ENCODE measurements at places on chromosomes 1 and 21.

GRCh38 chr1:26161415-26162219, 2.7 kb downstream of the FAM110D start:
- DNase-seq, result no peak

DNA sequence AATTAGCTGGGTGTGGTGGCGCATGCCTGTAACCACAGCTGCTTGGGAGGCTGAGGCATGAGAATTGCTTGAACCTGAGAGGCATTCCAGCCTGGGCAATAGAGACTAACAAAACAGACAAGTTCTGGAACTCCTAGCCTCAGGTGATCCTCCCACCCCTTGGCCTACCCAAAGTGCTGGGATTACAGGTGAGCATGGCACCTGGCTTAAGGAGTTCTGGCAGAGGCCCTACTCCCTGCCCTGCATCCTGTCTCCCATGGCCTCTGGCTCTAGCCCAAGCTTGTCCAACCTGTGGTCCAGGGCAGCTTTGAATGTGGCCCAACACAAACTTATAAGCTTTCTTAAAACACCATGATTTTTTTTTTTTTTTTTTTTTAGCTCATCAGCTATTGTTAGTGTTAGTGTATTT, 20.4 kb downstream of the TOMM20 start:
- DNase-seq, result no peak

DNA sequence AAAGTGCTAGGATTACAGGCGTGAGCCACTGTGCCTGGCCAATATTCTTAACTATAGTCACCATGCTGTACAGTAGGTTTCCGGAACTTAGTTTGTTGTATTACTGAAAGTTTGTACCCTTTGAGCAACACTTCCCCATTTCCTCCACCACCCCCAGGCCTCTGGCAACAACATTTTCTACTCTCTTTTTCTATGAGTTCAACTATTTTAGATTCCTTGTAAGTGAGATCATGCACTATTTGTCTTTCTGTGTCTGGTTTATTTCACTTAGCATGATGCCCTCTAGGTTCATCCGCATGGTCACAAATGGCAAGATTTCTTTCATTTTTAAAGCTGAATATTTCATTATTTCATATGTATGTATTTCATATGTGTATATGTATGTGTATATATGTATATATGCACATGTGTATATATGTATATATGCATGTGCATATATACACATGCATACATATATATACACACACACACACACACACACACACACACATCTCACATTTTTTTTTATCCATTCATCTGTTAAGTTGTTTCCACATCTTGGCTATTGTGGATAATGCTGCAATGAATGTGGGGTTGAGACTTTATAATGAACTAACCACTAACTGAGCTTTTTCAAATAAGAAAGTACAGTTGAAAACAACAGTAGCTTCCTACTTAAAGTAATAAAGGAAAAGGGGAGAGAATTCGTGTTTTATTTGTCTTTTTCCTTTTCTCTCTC, 256.8 kb upstream of the C1orf105 start:
- DNase-seq, result no peak

GRCh38 chr1:41883507-41883906, 35.2 kb downstream of the HIVEP3 start:
- DNase-seq, result no peak

GRCh38 chr1:228081578-228082213, 812 bp upstream of the ARF1 start:
- no peak for DNase-seq

GRCh38 chr1:201655243-201655642, 116.3 kb downstream of the NAV1 start:
- no peak for DNase-seq

- no peak for DNase-seq
These were observed 4.5 kb downstream of the EPHA2 start for GRCh38 chr1:16151196-16151994.

GRCh38 chr1:19260211-19261138, 8.9 kb downstream of the MRTO4 start:
- DNase-seq, result no peak

DNA sequence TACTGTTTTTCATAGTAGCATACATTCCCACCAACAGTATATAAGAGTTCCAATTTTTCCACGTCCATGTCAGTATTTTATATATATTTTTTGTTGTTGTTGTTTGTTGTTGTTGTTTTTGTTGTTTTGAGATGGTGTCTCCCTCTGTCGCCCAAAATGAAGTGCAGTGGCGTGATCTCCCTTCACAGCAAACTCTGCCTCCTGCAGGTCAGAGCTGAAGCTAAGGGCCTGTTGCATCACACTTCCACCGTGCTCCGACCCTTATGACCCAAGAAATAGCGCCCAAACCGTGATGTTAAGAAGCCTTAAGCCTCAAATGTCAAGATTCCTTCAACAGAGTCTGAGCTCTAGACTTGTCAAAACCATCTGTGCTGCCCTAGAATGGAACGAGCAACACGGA, 2032.3 kb downstream of the MRPL39 start:
- DNase-seq, result no peak

GRCh38 chr1:221478050-221478949, 263.6 kb downstream of the DUSP10 start:
- peak; percentile 28 for DNase-seq

GRCh38 chr21:43953021-43953420, 59.1 kb upstream of the TRAPPC10 start:
- no peak for DNase-seq

DNA sequence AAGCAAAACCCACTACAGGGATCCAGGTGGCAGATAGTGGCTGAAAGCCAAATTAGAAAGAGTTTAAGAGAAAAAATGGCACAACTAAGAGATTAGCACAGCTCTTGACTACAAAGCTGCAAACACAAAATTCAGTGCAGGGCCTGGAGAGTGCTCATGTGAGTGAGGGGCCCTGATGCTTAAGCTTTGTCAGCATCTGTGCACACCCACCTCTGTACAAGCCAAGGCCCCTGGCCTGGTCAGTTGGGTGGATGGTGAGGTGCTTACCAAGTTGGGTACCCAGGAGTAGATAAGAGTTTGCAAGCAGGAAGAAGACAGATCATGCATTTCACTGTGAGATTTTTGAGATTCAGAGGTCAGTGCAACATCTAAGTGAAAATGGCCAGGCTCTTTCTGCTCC, 62.7 kb upstream of the ATP1B1 start:
- DNase-seq, result no peak

DNA sequence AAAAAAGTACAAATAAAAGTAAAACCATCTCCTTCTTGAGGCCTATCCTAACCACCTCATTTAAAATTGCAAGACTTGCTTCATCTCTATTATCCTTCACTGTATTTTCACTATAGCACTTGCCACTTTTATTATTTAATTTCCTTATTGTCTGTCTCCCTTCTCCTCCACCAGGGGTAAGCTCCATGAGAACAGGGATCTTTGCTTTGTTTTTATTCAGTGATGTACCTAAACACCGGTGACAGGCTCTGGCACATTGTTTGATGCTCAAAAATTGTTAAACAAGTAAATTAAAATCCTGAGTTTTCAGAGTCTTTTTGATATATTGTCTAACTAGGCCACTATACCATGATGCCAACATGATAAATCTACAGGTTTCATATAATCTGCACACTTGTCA, 17.2 kb upstream of the SPEN start:
- DNase-seq, result no peak

DNA sequence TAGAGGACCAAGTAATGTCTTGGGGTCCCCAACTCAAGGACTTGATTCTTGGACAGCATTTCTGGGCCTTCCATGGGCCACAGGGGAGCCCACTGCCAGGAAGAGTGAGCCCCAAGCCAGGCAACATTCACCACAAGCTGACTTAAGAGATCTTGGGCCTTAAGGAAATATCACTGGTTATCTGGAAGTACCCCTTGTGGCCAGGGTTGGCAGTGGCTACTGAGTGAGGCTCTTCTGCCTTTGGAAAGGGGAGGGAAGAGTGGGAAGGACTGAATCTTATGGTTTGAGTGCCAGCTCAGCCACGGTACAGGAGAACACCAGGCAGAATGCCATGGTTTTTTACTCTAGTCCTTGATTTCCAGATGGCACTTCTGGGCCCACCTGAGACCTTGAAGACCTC, 228.9 kb upstream of the RGS18 start:
- DNase-seq, result no peak

DNA sequence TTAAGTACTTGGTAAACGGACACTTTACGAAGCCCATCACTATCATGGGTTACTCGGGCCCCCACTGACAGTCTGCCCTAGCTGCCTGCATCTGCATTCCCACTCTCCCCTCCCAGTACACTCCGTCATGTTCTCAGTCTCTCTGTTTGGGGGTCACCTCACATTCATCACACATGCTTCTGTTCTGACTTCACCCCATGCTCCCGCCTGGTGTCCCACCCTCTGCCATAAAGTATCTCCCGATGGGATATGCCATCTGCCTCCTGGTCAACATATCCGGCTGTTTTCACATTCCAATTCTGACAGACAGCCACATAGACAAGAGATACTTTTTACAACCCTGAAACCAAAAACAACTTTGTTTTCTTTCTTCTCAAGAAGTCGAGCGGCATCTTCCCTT, 1.0 kb downstream of the OLFML2B start:
- no peak for DNase-seq

GRCh38 chr1:107433635-107434360, 293.0 kb downstream of the NTNG1 start:
- no peak for DNase-seq

DNA sequence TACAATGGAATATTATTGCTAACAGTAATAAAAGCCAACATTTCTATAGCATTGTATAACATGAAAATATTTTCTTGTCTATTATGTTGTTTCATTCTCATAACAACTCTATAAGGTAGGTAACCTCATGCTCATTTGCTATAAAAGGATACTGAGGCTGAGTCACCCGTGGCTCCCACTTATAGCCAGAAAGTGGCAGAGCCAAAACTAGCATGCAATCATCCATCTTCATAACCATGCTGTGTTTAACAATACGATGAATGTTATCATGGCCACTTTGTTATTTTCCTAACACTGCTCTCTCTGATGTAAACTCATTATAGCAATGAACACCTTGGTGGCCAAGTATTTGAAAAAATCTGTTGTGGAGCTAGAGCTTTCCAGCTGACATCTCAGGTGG, 80.8 kb upstream of the JUN start:
- DNase-seq, result no peak

DNA sequence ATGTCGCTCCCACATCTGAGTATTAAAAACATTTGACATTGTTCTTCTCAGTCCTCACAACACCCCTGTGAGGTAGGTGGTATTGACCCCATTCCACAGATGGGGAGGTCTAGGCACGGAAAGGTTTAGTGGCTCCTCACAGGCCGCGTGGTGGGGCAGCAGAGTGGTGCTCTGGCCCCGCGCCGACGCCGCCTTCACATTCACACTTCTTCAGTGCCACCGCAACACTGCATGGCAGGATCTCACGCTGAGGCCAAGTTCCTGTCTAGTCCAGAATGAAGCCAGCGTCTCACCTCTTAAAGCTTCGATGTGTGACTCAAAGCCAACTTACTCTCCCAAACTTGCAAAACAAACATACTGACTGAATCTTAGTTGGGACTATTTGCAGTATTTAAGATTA, 12.1 kb downstream of the ICMT start:
- no peak for DNase-seq

DNA sequence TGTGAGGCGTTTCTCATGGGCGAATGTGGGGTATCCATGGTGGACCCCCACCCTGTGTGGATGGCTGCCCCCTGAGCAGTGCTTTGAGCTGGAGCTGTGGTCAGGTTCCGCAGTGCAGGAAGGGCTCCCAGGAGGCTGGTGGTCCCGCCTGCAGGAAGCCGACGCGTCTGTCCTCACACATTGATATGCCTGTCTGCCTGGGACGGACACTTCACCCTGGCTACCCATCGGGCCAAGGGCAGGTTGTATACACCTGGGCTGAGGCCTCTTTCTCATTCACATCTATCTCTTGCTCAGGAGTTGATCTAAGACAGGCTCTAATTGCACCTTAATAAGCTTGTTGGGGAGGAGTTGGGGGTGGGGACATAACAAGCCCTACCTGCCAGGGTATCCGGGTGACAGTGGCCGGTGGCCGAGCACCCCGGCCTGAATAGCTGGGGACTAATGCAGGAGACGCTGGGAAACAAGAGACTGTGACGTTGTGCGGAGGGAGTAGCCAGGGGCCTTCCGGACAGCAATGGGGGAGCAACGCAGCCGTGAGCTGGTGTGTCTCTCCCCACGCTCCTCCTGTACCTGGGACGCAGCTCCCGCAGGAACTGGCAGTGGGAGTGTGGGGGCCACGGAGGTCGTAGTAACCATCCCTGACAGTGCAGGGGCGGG, 21.7 kb downstream of the PDXK start:
- DNase-seq, result no peak

GRCh38 chr21:27043377-27043776, 76.5 kb upstream of the ADAMTS5 start:
- DNase-seq, result no peak

DNA sequence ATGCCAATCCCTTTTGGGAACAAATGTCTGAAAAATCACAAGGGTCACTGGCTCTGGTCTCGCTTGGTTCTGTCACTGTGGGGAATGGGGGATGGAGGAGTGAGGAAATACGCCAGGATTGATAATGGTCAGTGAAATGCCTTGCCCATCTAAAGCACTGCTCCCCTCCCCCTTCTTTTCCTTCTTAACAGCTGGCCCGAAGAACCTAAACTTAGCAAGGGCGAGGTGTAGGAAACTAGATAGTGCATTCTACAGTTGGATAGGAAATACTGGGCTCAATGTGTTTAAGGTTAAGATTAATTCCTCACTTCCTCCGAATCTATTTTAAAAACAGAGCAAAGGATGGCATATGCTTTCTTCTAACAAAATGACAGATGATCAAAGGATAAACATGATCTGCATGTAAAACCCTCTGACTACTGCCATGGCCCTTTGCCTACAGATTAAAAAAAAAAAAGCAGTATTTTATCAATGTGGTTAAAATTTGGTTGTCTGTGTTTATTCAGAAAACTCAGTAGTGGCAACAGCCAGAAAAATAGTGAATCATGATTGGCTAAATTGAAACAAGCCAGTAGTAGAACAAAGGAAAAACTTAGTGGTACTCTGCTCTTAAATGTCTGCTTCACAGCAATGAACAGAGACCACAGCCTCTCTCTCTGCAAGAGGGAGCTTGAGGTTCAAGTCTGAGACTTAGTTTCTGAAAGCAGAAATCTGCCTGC, 86.1 kb upstream of the VAV3 start:
- no peak for DNase-seq

GRCh38 chr1:1217621-1218523, 3.9 kb upstream of the TNFRSF4 start:
- no peak for DNase-seq

GRCh38 chr1:48932366-48932765, 155.7 kb upstream of the BEND5 start:
- DNase-seq, result no peak

GRCh38 chr1:91594383-91595055, 93.9 kb downstream of the CDC7 start:
- DNase-seq, result no peak

DNA sequence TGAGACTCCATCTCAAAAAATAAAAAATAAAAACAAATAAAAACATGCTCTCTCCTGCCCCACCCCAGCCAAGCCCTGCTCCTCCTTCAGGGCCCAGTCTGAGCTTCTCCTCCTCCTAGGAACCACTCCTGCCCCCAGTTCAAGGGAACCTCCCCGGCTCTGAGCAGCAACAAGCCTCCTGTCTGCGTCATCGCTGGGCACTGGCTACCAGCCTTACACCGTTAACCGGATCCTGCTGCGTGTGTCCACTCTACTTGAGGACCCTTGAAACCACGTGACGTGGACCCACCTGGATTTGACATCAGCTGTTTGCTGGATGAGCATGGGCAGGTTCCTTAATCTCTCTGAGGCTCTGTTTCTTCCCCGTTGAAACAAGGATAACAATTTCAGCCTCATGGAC, 1.6 kb upstream of the TAS1R2 start:
- DNase-seq, result no peak
